ENCODE measurements at places on chromosomes 12 and 14.
A peak's percentile ranks its signal among the peaks of the same experiment; 100 is the strongest.

GRCh38 chr12:115990241-115990640 lies 287.3 kb downstream of the MED13L start:
- no peak for DNase-seq

GRCh38 chr12:40515041-40515816 lies 177.0 kb upstream of the CNTN1 start:
- no peak for DNase-seq

- DNase-seq: no peak
Observed at GRCh38 chr12:76375470-76375869, 27.3 kb upstream of the BBS10 start.

DNA sequence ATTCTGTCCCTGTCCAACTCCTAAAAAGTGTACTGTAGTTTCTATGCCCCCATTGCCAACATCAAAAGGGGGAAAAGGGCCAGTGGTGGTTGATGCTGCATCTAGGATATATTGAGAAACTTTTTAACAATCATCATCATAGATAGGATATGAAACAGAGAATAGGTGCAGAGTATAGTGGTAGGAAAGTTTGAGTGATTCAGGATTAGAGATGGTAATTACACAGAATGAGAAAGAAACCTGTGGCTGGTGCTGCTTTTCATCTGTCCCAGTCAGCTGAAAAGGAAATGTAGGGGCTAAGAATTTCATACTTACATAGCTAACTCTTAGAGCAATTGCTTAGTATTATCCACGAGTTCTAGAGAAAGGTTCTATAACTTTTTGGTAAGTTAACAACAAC lies 67.6 kb downstream of the GTF2A1 start:
- DNase-seq: no peak

DNA sequence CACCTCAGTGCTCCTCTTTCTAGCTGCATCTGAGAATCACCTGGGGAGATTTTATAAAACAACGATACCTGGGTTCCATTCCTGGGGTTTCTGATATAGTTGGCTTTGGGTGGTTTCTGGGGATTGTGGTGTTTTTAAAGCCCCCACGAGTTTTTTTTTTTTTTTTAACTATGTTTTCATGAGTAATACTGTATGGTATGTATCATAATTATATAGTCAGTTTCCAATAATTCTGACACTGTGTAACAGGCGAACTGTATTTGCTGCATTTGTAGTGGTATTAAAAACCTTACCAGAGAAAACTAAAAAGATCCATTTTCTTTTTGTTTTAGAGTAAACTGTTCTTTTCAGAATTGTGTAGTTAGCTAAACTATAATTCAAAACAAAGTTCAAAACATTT lies 84.9 kb downstream of the SRGAP1 start:
- DNase-seq: no peak

DNA sequence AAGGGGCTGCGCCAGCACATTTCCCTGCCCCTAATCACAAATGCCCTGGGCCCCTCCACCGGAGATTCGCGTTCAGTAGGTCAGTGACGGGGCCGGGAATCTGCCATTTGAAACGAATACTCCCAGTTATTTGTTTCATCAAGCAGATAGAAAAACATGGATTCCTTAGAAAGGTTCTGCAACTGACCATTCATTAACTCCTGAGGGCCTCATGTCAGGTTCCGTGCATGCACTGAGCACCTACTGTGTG lies 25.6 kb upstream of the UBC start:
- no peak for DNase-seq

GRCh38 chr12:41514021-41514777 lies 326.1 kb downstream of the PDZRN4 start:
- DNase-seq: no peak

- peak; percentile 16 for DNase-seq
Observed at GRCh38 chr14:21917699-21918436, 244.2 kb upstream of the OR4E1 start.

GRCh38 chr12:52857500-52857899 lies 8.7 kb upstream of the KRT78 start:
- no peak for DNase-seq

DNA sequence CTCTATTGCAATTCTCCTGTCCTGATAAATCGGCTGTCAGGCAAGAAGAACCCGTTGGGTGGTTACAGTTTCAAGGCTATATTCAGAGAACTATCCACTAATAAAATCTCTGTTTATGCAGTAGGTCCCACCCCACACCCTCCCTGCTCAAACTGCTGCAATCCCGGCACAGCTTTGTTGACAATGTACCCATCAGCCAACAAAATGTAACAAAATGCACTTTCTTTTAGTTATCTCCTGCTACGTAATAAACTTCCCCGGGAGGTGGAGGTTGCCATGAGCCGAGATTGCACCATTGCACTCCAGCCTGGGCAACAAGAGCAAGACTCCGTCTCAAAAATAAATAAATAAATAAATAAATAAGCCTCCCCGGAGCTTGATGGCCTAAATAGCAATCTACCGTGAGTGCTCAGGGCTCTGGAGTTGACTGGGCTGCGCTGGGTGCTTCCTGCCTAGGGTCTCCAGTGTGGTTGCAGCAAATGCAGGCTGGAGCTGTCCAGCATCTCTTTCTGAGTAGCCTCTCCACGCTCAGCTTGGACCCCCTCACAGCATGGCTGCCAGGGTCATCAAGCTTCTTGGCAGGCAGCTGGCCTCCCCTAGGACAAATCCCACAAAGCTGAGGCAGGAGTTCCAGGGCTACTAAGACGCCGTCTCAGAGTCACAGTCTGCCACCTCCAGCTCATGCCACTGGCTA lies 43.2 kb upstream of the FBRSL1 start:
- no peak for DNase-seq

- no peak for DNase-seq
Observed at GRCh38 chr14:26599291-26599690, 1.5 kb upstream of the NOVA1 start.

GRCh38 chr12:72872238-72872887 lies 600.2 kb downstream of the TRHDE start:
- DNase-seq: no peak

- no peak for DNase-seq
Observed at GRCh38 chr12:94046626-94047410, 101.6 kb upstream of the PLXNC1 start.

DNA sequence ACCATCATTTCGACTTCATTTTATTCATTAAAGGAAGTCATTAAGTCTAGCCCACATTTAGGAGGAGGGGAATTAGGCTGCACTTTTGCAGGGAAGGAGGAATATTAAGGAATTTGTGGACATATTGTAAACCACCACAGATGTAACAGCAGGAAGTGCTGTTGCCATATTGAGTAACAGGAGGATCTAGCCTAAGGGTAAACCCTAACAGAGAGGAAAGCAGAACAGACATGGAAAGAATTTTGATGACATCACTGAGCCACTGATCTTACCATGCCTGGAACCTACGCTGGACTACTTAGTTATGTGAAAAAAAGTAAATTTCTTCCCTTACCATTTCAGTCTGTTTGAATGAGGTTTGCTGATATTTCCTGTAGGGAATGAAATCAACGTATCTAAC lies 100.7 kb upstream of the ATF7IP start:
- DNase-seq: no peak

DNA sequence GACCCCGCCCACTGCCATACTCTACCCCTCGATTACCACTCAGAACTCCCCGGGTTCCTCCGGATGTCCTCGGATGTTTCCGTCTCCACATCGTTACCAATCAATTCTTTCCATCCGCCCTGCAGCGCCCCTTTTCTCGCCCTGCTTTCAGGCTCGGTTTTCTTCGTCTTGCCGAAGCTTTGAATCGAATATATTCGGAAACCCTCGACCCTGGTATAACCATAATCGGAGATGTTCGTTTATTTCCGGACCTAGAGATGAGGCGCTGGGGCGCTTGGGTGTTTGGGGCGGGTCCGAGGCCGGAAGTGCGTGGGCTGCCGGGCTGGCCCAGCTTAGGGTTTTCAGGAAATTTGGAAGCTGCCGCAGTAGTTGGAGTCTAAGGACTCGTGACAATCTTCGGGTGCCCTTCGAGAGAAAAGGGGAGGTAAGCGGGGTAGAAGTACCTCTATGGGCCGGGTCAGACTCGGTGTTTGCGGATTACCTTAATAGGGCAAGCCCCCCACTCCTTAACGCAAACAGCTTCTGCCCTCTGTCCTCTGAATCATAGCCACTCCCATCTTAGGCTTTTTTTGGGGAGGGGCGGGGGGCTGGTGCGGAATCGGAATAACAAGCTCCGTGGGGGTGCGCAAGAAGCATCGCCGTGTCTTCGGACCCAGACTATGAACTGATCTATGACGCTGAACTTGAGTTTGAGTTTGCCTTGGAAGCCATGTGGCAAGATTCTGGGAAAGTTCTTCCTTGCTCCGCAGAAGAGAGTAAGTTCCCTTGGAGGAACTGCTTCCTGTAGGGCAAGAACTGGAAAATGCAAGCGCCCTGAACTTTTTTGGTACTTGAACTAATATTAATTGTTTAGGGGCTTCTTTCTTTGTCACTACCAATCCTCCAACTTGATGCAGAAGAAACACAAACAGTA lies at the start of gene C14orf119:
Gene C14orf119, plus strand, starts transcription at position 310 of the 913 bp plus-strand sequence. CDS start 2,154 bp downstream, outside the sequence.
- DNase-seq: no peak

Data from substantia nigra (tissue), 51 donors.